HuH-7 (cell line): ENCODE measurements at places on chromosomes 6 and 20.

DNA sequence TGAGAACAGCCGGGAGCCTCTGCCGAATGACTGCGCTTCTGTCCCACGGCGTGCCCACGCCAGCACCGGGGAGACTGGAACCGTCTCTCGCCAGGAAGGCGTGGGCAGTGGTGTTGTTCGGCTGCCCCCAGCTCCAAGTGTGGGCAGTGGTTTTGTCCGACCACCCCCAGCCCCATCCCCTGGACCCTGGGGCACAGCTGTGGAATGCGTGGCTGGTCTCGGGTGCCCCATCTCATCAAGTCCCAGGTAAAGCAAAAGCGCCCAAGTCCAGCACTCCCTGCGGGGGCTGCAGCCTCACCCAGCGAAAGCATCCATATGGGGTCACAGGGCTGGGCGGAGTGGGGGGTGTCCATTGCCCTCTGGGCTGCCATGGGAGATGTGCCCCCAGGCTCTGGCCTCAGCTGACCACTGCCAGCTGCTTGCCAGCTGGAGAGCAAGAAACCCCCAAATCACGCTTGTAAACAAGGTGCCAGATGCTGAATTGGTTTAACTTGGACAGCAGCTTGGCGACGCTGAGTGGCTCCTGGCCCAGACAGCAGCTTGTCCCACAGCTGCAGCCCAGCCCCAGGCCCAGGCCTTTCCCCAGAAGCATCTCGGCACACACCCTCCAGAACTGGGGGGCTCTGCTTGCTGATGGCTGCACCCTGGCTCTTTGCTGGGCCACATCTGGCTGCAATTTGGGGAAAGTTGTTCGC lies 4.5 kb downstream of the CABLES2 start:
- DNase-seq, result no peak

- no peak for DNase-seq
Measured at GRCh38 chr6:14985366-14985765, 260.5 kb upstream of the JARID2 start.

- no peak for DNase-seq
Measured at GRCh38 chr6:12246900-12247299, 43.3 kb upstream of the EDN1 start.

GRCh38 chr6:134373282-134373922 lies 55.5 kb upstream of the SGK1 start:
- no peak for DNase-seq

- peak; percentile 86 for DNase-seq
Measured at GRCh38 chr20:31560094-31560745, 44.9 kb upstream of the ID1 start.

- DNase-seq, result peak; percentile 52
Measured at GRCh38 chr20:45138561-45139300, 14.5 kb upstream of the WFDC12 start.

GRCh38 chr20:54379893-54380584 lies 95.4 kb upstream of the DOK5 start:
- no peak for DNase-seq

- DNase-seq, result no peak
Measured at GRCh38 chr6:113805173-113805790, 51.9 kb upstream of the MARCKS start.

GRCh38 chr20:12835999-12836398 lies 172.8 kb upstream of the SPTLC3 start:
- no peak for DNase-seq

- no peak for DNase-seq
Measured at GRCh38 chr6:164628302-164628931, 681.0 kb downstream of the C6orf118 start.

DNA sequence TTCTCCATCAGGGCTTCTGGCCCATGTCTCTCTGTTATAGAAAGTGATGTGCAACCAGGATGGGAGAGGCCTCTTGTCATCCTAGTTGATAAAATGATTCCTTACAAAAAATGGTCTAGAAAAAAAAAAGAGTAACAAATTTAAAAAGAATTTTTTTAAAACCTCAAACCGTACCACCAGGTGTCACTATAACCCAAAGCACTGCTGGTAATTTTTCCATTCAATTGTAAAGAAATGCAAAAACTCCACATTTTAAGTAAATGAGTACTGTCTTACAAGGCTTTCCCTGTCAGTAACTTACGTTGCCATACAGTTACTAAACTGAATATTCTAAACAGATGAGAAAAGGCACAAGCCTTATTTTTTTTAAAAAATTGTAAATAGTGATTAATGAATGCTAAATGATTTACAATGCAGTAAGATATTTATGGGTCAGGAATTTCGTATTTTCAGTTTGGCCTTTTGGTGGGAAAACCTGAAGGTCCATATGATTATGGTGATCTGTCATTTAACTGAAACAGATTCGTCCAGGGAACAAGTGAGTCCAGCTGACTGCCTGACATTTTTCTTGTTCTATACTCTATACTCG lies 95.4 kb downstream of the OGFRL1 start:
- DNase-seq, result no peak

DNA sequence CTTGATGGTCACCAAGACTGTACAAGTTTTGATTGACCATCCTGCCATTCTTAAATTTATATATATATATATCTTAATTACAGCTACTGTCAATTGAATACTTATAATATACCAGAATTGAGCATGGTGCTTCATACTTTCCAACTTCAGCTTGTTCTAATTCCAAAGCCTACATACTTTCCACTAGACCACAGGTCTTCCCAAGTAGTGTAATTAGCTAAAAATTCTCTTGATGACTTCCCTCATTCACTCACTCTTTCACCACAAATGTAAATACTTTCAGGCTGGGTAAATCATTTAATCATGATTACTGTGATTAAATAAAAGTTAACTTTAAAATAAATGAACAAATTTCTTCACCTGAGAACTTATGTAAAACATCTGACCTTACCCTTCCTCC lies 3.4 kb downstream of the ASF1A start:
- no peak for DNase-seq

DNA sequence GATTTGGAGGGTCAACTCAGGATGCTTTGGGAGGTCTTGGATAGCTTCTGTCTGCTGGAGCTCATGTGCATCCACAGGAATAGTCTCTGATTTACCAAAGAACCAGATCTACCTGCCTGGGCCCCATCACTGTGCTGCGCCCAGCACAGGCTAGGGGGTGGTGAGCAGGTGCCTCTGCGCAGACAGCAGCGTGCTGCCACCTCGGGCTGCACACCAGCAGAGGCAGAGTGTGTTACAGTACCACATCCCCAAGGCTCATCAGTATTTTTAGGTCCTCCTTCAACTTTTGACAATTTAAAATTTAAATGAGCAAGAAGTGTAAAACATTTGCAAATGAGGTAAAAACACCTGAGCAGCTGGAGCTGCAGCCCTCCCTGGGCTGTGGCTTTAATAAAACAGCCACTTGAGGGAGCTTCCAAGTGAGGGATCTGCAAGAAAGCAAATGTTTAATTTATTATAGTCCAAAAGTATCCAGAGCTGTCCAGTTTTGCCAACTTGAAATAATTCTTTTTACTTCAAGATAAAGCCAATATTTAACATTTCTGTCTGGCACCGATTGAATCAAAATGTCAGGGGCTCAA lies 324.9 kb downstream of the ZFAND3 start:
- DNase-seq, result no peak

DNA sequence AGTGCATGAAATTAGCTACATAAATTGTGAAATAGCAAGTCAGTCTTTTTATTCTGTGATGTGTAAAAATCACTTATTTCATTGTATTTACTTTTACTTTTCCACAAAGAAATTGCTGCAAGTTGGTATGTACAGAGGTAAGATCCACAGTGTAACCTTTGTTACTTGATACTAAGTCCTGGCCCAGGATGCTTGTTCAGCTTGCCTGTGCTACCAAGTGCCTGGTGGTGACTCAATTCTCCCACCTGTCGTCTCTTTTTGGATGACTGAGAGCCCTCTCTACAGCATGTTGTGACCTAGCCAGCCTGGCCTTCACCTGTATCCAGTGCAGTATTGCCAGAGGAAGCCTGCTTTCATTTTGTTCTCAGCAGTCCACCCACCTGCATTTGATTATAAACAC lies 54.9 kb downstream of the ANKRD6 start:
- no peak for DNase-seq

- no peak for DNase-seq
Measured at GRCh38 chr6:155224618-155225017, 39.2 kb upstream of the CLDN20 start.

- DNase-seq, result no peak
Measured at GRCh38 chr6:13278164-13278563, 50.2 kb downstream of the TBC1D7 start.

DNA sequence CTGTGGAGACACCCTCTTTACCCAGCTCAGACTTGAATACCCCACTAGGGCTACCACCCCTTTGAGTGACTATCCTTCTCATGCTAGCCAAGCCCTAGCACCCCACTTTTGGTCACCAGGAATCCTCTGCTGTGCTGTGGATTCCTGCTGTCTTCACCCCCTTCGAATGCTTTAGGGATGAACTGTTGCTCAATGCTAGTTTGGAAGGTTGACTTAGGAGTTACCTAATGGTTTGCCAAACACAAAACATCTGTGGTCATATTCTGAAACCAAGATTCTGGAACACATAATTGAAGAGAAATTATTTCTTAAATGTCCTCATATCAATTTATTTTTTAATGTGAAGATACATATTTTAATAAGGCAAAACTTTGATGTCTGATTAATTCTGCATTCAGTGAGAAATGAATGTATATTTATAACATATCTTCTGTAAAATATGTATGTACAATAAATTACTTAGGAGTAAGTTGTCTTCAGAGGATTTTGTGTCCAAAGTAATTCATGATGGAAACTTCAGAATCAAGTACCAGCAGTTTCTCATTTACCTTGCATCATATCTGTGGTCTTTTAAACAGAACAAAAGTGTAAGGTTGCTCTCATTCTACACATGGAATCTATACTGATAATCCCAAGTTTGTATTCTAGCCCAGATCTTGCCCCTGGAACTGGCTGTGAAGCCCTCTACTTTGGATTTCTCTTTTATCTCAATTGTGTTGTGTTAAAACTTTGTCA lies 46.9 kb downstream of the TMEM200A start:
- peak; percentile 6 for DNase-seq

- no peak for DNase-seq
Measured at GRCh38 chr6:25027221-25027916, 91.6 kb upstream of the RIPOR2 start.

- no peak for DNase-seq
Measured at GRCh38 chr6:16377470-16377869, 139.1 kb downstream of the GMPR start.

- no peak for DNase-seq
Measured at GRCh38 chr6:156887623-156888269, 110.6 kb downstream of the ARID1B start.

DNA sequence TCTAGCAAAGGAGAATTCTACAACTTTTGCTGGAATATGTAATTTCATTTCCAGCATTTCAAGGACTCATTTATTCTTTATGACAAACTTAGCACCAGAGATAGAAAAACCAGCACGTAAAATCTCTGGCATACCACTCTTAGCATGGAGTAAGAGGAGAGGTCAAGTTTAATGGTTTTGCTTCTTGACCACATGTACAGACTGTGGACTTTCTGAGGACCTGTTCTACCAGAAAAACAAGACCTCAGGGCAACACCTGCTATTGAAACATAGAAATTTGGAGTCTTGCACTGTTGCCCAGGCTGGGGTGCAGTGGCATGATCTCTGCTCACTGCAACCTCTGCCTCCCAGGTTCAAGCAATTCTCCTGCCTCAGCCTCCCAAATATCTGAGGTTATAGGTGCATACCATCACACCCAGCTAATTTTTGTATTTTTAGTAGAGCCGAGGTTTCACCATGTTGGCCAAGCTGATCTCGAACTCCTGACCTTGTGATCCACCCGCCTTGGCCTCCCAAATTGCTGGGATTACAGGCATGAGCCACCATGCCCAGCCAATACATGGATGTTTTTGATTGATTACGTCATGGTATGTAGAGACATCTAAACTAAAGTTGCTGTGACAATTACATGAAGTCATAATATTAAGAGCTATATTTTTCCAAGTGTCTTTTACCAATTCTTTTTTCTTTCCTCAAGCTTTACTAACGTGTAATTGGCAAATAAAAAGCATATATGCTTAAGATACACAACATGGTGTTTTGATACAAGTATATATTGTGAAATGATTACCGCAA lies 36.1 kb downstream of the CRYBG1 start:
- no peak for DNase-seq

DNA sequence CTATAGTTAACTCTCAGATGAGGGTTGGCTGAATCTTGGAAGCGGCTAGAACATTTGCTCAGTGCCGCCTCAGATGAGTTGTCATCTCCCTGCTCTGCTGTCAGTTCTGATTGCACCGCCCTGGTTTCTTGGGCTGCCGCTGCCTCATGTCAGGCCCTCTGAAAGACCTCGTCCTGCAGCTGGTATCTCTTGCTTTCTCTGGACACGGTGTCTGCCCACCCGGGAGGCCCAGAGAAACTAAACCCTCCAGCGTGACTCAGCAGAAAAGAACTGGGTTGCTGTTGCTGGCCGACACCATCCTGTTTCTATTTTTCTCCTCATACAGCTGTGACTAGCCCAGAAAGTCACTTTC lies 355.4 kb downstream of the CD83 start:
- no peak for DNase-seq

GRCh38 chr6:45899683-45899946 lies 116.0 kb downstream of the CLIC5 start:
- no peak for DNase-seq

DNA sequence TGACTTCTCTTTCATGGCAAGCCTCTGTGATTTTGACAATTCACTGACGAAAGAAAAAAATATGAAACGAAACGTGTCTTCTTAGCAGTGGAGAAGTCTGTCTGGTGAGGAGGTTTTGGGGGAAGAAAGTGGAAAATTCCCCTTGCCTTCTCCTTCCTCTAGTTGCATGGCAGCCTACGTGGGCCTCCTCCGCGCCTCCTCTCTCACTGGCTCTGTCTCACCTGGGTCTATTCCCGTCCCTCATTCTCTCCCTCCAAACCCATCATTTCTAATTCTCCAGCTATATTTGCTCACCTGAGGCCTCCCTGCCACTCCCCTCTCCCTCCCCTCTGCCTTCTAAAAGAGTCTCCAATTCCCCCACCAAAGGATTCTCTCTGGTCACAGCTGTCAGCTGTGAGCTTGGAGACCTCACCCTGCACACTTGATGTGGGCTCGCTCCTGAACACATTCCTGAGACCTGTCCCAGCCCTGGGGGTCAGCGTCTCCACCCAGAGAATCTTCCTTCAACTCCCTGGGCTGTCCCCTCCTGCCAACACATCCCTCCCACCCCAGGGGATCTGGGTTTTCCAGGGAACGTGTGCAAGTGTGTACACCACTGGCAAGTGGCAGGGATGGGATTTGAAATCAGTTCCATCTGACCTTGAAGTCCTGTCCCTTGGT lies 159.6 kb upstream of the PMEPA1 start:
- no peak for DNase-seq
